Activated T-cell treated with anti-CD3 and anti-CD28 coated beads, Interleukin-2, amount 50 U/mL, for 24 hours (primary cell): ENCODE measurements at places on chromosomes 16 and 17.

GRCh38 chr16:80074329-80074728 lies 466.5 kb upstream of the DYNLRB2 start:
- no peaks in the 10 kb centered on the region for H3K36me3 ChIP-seq
- no peak for DNase-seq
- H3K4me3 ChIP-seq = no peak overlapping the region

DNA sequence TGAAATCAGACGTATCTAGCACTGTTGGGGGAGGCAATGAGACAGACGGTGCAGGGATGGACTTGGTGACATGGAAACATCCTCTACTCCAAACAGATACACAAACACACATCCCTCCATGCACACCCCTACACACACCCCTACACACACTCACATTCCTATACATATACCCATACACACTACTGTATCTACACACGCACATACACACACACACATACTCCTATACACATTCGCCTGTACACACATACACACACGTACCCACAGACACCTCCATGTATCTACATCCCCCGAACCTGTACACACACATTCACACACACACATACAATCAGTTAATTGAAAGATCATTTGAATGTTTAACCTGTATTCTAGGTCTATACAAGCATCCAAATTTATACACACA lies 53.5 kb downstream of the MAF start:
- no peak overlapping the region for H3K27ac ChIP-seq
- H3K4me1 ChIP-seq = no peaks in the 10 kb centered on the region
- H3K36me3 ChIP-seq = no peaks in the 10 kb centered on the region
- peaks cover 30% of the 10 kb centered on the region for H3K27me3 ChIP-seq

GRCh38 chr16:49464093-49464492 lies 90.5 kb downstream of the C16orf78 start:
- no peaks in the 10 kb centered on the region for H3K27me3 ChIP-seq
- H3K27ac ChIP-seq = peak overlapping the region; percentile 53
- H3K4me1 ChIP-seq = peaks cover 46% of the 10 kb centered on the region
- no peaks in the 10 kb centered on the region for H3K36me3 ChIP-seq

DNA sequence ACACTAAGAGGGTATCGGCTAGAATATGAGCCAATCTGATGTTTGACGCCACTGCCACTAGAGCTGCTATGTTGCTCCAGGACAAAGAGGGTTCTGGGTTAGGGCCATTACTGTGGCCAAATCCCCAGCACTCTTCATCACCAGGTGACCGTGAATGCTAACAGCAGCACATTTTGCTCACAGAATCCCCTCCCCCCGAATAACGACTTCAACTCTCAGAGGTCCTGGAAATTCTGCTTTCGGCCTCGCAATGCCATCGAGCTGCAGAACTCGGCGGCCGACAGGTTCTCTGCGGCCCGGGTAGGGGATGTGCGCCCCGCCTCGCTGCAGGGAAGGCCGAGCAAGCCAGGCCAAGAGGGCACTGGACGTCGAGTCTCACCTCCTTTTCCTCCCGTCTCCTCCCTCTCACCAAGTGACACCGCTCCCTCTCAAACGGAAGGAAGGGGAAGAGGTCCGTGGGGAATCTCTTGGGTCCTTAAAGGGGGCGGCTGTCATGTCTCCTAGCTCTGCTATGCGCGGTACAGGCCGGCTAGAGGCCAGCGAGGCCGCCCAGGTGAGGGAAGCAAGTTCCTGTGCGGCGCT lies 31.9 kb downstream of the CDK5R1 start:
- no peak overlapping the region for H3K27ac ChIP-seq
- H3K4me1 ChIP-seq = peaks cover 79% of the 10 kb centered on the region
- H3K27me3 ChIP-seq = no peaks in the 10 kb centered on the region
- no peak for DNase-seq
- H3K36me3 ChIP-seq = no peaks in the 10 kb centered on the region

DNA sequence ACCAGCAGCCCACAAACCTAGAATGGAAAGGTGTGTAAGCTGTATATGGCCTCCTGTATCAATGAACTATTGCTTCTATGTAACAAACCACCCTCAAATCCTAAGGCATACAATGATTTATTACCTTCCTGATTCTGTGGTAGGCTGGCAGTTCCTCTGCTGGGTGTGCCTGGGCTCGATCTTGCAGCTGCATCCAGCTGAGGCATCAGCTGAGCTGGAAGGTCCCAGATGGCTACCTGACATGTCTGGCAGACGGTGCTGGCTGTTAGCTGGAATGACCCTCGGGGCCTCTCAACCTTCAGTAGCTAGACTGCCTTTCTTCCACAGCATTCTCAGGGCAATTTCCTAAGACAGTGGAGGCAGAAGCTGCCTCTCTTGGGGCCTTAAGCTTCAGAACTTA lies 152.7 kb downstream of the RAB11FIP4 start:
- no peak overlapping the region for H3K27ac ChIP-seq
- no peak for DNase-seq
- no peaks in the 10 kb centered on the region for H3K27me3 ChIP-seq
- H3K4me1 ChIP-seq = peaks cover 12% of the 10 kb centered on the region
- H3K4me3 ChIP-seq = no peak overlapping the region
- H3K36me3 ChIP-seq = peaks cover 7% of the 10 kb centered on the region

GRCh38 chr16:57106767-57107166 lies 14.4 kb downstream of the CPNE2 start:
- H3K4me3 ChIP-seq = no peak overlapping the region
- no peak for DNase-seq
- H3K4me1 ChIP-seq = peaks cover 16% of the 10 kb centered on the region
- H3K27me3 ChIP-seq = no peaks in the 10 kb centered on the region

GRCh38 chr17:9890124-9890523 lies 14.9 kb downstream of the RCVRN start:
- H3K4me1 ChIP-seq = no peaks in the 10 kb centered on the region
- DNase-seq = no peak
- peaks cover 12% of the 10 kb centered on the region for H3K27me3 ChIP-seq
- no peak overlapping the region for H3K4me3 ChIP-seq
- H3K27ac ChIP-seq = no peak overlapping the region
- no peaks in the 10 kb centered on the region for H3K36me3 ChIP-seq
